Upper lobe of right lung (tissue), 1 donor: ENCODE measurements at places on chromosomes 1 and 21. TPM values are rescaled to one million over a fixed set of nuclear protein-coding genes. Genes with fewer than 3 reads are reported as not detected.

The EFHD2 gene
- 64.3 TPM for total RNA-seq

The TSPEAR gene
- total RNA-seq = 0.23 TPM

The KIAA1614 gene
- 5.5 TPM for total RNA-seq

The FCGR3B gene
- total RNA-seq = 18.9 TPM

The RIPK4 gene
- total RNA-seq = 10.9 TPM
